ENCODE measurements at places on chromosomes 12 and 14.

DNA sequence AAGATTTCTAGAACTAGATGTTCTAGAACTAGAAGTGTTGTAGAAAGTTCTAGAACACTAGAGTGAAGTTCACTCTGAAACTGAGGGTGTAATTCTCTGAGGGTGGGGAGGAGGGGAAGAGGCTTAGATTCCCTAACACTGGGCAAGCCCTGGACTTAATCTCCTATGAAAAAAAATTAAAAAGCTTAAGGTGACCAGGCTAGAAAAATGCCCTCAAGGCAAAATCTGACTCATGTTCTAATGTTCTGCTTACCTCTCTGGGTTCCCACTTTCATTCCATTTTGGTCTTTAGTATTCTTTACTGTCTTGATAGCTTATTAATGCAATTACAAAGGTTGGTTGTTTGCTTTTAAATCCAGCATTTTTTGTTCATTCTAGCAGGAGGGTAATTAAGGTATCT is 101.5 kb downstream of the KICS2 start:
- DNase-seq, result no peak

- no peak for DNase-seq
Observed at GRCh38 chr12:27913999-27914614, 58.4 kb downstream of the PTHLH start.

DNA sequence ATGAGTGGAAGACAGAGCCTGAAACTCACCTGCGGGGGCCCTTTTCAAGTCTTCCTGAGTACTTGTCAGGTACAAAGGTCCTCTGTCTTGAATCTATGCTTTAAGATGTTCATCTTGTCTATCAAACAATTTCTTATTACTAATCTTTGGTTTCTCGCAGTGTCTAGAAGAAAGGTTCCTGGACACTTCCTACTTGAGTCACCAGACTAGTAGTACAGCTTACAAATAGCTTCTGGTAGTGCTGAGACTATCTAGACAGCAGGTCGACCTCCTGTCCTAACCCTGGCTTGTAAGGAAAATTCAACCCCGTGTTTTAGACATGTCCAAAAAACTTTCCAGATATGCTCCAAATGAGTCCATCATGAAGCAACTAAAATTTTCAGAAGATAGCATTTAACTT is 11.2 kb upstream of the ARID2 start:
- DNase-seq, result no peak

- DNase-seq, result no peak
Observed at GRCh38 chr14:90649083-90649482, 167.1 kb downstream of the TTC7B start.

- DNase-seq, result no peak
Observed at GRCh38 chr12:64621257-64621942, 11.1 kb downstream of the RASSF3 start.
